Activated CD8-positive, alpha-beta memory T cell treated with anti-CD3 and anti-CD28 coated beads for 1 hour (primary cell): ENCODE measurements at places on chromosomes 1 and 21.

DNA sequence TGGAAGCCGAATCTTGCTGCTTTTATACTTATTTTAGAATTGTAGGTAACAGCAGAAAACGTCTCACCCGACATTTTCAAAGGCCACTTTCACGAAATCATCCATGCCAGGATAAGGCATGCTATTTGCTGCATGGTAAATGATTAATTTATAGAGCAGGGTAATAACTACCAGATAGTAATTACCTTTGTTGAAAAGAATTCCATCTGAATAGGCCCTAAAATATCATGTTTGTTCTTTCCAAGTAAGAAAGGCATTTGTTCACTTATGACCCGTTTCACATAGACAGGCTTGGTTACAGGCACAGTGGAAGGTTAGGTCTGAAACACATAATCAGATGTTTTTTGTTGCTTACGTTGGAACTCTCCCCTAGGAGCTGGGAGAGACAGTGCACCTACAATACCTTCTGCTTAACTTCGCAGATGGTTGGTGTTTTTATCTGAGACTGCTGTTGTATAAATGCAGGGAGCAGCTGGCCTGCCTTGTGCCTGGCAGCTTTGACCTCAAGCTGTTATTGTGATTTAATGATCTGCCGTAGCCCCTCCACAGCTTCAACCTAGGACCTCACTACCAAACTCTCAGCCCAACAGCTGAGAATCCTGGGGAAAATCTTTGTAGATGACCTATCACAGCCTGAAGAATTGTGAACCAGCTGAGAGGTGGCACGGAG lies 1.6 kb downstream of the SLC44A3 start:
- no peak for DNase-seq

GRCh38 chr1:27154469-27154990 lies 395 bp downstream of the SLC9A1 start:
- DNase-seq: no peak

DNA sequence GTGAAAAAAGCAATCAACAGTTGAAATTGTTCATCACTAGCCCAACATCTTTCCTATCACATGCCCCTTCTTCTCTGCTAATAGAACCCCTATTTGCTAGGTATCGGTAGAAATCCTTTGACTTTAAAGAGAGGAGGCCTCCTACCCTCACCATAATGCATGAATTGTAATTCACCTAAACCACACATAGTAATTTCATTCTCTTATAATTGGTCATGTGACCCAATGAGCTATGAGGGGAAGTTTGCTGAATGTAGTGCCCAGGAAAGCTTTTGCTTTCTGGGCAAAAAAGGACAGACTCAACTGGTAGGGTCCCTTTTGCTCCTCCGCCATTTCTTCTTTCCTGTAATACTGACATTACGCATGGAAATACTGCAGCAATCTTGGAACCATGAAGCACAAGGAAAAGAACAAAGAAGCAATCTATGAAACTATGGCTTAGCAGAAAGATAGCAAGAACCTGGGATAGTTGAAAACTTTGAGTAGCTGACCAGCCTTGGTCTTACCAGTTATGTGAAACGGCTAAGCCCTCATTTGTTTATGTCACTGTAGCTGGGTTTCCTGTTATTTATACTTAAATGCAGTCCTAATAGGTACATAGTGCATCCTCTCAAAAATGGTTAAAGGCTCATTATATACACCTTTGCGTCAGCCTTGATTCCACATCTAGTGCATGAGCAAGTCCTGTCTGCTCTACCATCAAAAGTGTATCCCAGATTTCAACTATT lies 10.2 kb upstream of the CHI3L2 start:
- no peak for DNase-seq

GRCh38 chr1:78779831-78780230 lies 130.2 kb downstream of the IFI44 start:
- DNase-seq: no peak

GRCh38 chr1:238950784-238951183 lies 435.6 kb upstream of the CHRM3 start:
- DNase-seq: no peak

DNA sequence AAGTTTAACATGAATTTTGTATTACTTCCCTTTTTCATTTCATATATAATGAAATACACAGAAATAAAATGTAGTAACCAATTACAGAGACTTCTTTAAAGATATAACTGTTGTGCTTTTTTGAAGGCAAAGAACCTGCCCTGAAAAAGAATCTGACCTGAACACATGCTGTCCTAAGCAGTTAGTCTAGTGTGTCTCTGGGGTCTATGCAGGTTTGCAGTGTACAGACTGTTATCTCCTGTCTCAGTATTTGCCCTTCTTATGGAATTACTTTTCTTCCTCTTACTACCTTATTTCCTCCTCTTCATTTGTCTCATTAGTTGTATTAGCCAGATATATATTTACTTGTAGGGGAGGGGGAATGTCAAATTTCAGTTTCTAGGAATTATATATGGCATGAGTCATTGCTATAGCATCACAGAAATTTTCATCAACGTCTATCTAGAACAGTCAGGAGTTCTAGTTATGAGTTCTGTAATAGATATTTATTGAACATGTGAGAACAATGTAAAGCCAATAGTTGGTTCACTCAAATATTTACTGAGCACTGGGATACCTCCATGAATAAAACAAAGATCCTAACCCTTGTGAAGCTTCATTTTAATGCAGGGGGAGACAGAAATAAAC lies 28.4 kb upstream of the PLEKHO1 start:
- no peak for DNase-seq

DNA sequence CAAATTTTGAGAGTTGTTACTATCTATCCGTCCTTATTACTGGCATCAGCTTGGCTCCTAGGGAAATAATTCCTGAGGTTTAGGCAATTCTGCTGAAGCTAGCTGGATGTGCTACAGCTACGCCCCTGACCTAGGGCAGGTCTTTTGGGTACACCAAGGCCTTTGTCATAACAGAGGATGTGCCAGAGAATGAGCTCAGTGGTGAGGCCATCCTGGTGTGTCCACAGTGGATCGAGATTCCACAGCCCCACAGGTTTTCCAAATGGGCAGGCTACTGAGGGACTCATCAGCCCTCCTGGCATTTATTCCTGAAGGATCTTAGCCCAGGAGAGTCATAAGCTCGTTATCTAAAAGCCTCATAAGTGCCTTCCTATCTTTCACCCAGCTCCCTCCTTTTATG lies 475.2 kb upstream of the USP24 start:
- DNase-seq: no peak

DNA sequence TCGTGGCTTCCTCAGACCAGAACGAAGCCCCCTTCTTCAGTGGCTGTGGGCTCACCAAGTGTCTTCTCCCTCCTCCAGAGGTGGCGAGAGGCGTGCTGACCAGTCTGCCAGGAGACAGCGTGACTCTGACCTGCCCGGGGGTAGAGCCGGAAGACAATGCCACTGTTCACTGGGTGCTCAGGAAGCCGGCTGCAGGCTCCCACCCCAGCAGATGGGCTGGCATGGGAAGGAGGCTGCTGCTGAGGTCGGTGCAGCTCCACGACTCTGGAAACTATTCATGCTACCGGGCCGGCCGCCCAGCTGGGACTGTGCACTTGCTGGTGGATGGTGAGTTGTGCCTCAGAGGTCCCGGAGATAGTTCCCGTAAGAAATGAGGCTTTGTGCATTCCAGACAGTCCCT lies 24.0 kb downstream of the IL6R start:
- DNase-seq: no peak

- no peak for DNase-seq
Observed at GRCh38 chr1:164813776-164814175, 254.8 kb downstream of the PBX1 start.

DNA sequence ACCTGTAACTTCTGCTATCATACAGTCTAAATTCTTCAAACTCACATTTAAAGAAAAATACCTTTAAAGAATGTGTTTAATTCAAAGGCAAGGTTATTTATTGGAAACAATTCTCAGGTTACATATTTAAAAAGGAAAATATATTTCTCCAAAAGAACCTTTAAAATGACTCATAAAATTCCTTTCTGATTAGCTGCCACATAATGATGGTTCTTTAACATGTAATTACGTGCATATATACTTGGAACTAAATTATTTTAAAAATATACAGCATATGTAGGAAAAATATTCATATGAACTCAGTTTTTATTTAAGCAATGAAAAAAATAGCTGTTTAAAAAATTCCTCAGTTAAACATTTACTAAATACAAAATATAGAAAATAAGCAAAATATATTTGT lies 173.6 kb downstream of the COP1 start:
- DNase-seq: no peak

DNA sequence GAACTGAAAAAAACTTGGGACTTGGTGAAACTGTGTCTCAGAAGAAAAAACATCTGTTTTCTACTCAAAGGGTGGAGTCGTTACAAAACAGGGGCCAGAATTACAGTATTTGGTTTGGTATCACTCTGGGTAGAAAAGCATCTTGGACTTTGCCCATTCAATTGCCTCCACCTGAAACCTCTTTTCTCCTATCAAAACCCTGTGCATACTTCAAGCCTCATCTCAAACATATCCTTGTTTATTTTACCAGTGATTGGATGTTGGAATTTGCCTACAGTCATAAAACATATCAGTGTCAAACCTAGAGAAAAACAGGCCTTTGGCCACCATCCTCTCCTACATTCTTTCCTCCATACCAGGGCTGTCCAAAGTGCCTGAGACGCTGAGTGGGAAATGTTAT lies 281.5 kb downstream of the PLPP3 start:
- no peak for DNase-seq

GRCh38 chr21:38134084-38134873 lies 122.5 kb upstream of the KCNJ15 start:
- no peak for DNase-seq

GRCh38 chr1:11960715-11961114 lies 19.5 kb upstream of the MFN2 start:
- no peak for DNase-seq

DNA sequence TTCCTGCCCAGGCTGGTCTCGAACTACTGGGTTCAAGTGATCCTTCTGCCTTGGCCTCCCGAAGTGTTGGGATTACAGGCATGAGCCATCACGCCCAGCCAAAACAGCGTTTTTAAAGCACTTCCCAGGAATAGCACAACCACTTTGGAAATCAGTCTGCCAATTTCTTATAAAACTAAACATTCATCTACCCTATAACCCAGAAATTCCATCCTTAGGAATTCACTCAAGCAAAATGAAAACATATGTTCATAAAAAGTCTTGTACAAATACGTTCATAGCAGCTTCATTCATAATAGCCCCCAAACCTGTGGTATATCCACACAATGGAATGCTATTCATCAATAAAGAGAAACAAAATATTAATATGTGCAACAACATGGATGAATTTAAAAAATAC lies 36.1 kb downstream of the PHC2 start:
- no peak for DNase-seq

DNA sequence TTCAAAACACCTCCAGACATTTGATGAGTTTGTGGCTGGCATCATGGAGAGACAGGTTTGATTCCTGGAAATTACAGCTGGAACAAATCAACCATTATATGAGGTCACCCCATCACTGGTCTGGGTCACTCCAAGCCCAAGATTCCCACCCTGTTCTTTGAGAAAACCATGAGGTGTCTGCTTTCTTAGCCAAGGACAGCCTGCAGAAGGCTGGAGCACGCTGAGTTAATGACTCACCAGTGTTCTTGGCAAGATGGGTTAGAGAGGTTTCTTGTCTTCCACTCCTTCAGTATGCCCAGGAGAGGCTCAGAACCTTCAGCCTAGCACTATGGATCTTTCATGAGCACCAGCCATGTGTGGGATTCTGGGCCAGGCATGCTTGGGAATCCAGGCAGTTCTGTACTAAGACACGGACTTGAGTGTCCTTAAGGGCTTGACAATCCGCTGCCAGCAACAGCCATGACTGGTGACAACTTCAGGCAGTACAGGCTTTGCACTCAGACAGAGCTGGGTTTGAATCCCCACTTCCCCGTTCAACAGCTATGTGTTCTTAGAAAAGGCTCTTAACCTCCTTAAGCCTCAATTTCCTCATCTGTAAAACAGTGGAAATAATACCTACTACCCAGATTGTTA lies 43.9 kb downstream of the GRHL3 start:
- DNase-seq: no peak

- no peak for DNase-seq
Observed at GRCh38 chr1:169212088-169212487, 105.6 kb downstream of the ATP1B1 start.

GRCh38 chr1:52676249-52676903 lies 21.8 kb downstream of the COA7 start:
- no peak for DNase-seq
